ENCODE measurements at places on chromosomes 12 and 14. TPM values are rescaled to one million over a fixed set of nuclear protein-coding genes. Genes with fewer than 3 reads are reported as not detected.

RAD9B gene
- 0.30 TPM for total RNA-seq

RNASE7 gene
- total RNA-seq = not detected

PROX2 gene
- not detected for total RNA-seq

RBMS2 gene
- total RNA-seq = 20.7 TPM

LBHD2 gene
- not detected for total RNA-seq

DBX2 gene
- total RNA-seq = not detected

AKAP3 gene
- 0.97 TPM for total RNA-seq

PPM1H gene
- total RNA-seq = 1.3 TPM

SPTB gene
- not detected for total RNA-seq
